ENCODE measurements at places on chromosomes 16 and 17.

GRCh38 chr16:13005721-13006247 lies 104.4 kb downstream of the SHISA9 start:
- no peak for DNase-seq

DNA sequence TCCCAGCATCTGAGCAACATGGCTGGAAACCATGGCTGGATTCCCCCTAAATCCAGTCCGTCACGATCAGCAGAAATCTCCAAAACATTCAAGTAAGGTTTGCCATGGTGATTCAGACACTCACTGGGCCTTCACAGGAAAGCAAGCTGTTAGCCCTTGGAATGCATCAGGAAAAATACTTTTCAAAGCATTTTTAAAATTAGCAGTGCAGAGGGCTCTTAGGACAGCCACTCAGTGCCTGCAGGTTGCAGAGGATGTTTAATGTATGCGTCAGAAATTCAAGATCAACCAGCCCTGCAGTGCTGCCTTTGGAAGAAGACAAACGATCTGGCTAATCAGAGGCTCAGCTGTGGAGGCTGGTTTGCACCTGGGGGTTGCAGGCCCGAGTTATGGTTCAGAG lies 50.3 kb downstream of the FOXL1 start:
- no peak for DNase-seq

DNA sequence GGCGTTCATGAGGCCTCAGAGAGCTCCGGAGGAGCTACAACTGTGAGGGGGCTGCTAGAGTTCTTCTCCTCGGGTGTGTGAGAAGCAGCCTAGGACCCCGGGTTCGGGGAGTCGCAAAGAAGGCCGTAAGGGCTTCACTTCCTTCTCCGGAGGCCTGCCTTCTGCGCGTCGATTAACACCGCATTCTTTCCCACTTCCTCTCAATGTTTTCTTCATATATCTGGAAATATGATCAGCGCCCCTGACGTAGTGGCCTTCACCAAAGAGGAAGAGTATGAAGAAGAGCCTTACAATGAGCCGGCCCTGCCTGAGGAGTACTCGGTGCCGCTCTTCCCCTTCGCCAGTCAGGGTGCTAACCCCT lies 449 bp downstream of the SMCR8 start:
- DNase-seq, result no peak

DNA sequence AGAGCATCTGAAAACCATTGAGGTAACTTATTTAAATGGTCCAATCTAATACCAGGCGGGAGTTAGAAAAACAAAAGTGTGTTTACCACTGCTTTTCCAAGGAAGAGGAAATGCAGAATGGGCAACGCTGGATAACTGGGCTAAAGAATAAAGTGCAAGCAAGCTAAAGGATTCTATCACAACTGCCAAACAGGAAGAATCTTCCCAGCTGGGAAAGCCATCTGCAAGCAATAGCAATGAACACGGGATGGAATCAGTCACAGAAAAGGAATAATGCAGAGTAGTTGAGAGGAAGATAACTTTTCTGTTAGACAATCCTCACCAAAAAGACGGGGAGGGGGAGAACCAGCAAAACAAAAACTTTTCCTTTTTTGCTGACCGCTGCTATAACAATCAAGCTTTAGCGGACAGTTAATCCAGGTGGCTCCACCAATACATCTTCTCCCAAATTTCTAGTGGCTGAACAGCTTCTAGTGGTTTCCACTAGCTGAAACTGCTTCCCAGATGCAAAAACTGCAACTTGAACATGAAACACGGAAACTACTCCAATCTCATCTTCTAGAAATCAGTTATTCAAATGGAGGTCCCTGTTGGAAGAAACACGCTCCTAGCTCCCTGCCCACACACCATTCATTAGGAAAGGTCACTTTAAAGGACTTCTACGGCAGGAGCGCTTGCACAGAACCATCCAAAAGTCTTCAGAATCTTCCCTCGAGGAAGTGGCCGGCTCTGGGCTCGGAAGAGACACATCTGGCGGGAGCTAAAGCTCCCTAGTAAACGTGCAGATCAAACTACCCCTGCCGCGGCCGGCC lies 929 bp downstream of the TMEM11 start:
- no peak for DNase-seq

DNA sequence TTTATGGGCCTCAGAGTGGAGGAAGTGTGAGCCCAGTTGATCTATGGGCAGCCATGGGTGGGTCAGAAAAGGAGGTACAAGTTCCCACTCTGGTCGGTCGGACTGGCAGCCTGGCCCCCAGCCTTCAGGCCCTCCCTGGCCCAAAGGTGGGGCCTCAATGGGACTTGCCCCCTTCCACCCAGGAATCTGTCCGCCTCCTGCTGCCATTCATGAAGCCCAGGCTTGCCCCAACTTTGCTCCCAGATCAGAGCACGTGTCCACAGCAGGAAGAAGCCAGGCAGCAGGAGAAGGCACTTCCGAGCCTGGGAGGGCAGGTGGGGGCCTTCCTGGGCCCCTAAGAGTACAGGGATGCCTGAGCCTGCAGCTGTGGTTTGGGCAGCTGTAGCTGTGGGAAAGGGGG lies 3.0 kb upstream of the CMTM3 start:
- DNase-seq, result no peak

DNA sequence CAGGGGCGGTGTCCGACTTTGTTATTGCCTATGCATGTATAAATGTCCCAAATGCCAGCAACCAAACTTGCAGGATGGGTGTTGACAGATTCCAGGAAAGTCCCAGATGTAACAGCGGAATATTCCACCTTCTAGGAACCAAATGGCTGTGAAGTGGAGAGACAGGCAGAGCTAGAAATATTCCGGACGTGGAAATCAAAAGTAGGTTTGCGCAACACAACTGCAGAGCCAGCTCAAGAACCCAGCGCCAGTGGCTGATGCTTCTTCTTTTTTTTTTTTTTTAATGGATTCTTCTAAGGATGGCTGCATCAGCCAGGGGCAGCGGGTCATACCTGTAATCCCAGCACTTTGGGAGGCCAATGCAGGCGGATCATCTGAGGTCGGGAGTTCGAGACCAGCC lies 601.7 kb downstream of the MAF start:
- DNase-seq, result no peak

GRCh38 chr16:11431915-11432465 lies 86.7 kb downstream of the RMI2 start:
- no peak for DNase-seq

GRCh38 chr17:8166731-8167130 lies 4.0 kb upstream of the VAMP2 start:
- DNase-seq, result no peak

DNA sequence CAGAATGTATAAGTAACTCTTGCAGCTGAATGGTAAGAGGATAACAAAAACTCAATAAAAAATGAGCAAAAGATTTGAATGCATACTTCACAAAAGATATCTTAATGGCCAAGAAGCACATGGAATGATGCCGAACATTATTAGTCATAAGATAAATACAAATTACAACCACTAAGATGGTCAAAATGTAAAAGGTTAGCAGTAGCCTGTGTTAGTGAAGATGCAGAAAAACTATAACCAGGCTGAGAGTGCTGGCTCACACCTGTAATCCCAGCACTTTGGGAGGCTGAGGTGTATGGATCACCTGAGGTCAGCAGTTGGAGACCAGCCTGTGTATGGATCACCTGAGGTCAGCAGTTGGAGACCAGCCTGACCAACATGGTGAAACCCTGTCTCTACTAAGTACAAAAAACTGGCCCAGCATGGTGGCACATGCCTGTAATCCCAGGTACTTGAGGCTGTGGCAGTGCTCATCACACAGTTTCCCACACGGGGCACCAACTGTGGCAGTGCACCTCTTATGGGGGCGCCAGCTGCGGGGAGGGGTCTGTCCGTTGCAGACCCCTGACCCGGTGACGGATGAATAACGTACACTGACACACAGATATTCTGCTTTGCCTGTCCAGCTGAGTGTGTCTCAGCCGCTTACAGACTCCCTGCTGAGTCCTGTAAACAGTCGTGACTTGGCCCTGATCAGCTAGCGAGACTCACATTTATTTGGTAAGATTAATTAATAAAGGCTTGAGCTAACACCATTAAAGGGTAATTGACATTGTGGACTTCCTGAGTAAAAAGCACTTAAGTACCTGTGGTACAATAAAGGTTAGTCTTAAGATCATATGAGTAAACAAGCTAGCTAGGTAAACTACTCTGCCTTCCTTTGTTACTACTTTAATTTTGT lies 45.7 kb upstream of the FAM20A start:
- DNase-seq, result no peak

DNA sequence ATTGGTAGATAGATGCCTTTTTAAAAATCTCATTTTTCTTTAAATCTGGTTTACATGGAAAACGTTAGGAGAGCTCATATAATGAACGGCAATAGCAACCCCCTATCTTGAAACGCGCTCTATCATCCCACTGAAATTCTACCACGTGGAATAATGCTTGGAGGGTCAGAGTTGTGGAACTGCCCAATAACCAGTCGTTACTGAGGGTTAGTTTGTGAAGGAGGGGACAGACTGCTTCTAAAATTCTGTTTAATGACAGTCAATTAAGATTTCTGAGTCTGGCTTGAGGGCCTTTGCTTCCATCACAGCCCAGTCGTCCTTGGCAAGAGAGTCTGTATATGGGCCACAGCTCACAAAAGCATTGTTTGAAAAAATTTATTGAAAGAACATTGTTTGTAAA lies 482 bp downstream of the IRF8 start:
- no peak for DNase-seq

GRCh38 chr17:39623356-39623950 lies 3.3 kb upstream of the PPP1R1B start:
- no peak for DNase-seq

- no peak for DNase-seq
These were observed 551 bp downstream of the WDR81 start for GRCh38 chr17:1724869-1725641.

DNA sequence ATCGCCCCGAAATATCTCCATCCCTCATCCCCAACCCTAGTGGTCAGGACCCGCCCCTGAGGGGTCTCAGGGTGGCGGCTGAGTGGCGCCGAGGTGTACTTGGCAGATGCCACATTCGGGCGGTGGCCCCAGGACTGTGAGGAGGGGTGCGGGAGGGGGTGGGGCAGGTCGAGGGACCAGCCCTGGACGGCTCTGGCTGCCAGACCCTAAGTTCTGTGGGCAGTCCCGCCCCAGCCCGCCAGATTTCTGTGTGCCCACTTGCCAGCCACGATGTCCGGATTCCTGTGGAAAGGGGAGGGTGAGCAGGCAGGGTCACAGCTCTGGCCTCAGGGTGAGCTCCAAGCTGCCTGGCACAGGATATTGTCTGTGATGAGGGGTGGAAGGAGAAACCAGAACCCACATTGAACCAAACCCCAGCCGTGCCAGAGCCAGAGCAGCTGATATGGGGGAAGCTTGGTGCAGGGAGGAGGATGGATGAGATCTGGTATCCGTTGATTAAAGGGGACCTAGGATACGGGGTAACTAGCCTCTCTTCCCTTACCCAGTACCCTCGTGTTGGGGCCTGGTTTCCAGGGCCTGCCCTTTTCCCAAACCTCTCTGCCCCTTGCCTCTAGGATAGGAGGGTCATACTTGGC lies 1.1 kb upstream of the CHAD start:
- DNase-seq, result no peak

DNA sequence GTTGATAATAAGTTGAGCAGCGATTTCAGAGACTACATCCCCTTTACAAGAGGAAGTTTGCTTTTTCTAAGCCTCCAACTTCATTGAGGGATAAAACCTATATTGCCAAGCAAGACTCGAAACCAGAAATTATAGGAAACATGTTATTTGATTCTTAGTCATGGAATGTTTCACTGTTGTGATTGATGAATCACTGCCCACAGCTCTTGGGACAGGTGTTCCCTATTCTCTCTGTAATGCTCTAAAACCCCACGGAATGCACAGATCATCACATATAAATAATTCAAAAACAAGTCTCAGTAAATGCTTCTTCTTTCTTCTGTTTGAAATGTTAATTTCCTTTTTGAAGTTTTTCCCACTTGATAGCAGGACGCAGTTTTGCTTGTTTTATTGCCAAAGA lies 809.5 kb upstream of the GOT2 start:
- no peak for DNase-seq

- no peak for DNase-seq
These were observed 2.3 kb upstream of the UBALD2 start for GRCh38 chr17:76262732-76263344.

- no peak for DNase-seq
These were observed 530 bp upstream of the CCL22 start for GRCh38 chr16:57358086-57358420.

GRCh38 chr16:19884611-19885450 lies at the start of gene GPRC5B:
Gene GPRC5B (minus strand): TSS chr16:19884848. CDS start chr16:19872845, 12,003 bp downstream.
- DNase-seq, result peak; percentile 46

- DNase-seq, result peak; percentile 76
These were observed 654 bp downstream of the TNFAIP1 start for GRCh38 chr17:28335959-28336871.

- peak; percentile 30 for DNase-seq
These were observed 17.5 kb downstream of the COG7 start for GRCh38 chr16:23435500-23435899.
